NCI-H187 treated with DMSO at 0.1 percent for 48 hours (cell line): ENCODE measurements at places on chromosomes 3 and 15.

DNA sequence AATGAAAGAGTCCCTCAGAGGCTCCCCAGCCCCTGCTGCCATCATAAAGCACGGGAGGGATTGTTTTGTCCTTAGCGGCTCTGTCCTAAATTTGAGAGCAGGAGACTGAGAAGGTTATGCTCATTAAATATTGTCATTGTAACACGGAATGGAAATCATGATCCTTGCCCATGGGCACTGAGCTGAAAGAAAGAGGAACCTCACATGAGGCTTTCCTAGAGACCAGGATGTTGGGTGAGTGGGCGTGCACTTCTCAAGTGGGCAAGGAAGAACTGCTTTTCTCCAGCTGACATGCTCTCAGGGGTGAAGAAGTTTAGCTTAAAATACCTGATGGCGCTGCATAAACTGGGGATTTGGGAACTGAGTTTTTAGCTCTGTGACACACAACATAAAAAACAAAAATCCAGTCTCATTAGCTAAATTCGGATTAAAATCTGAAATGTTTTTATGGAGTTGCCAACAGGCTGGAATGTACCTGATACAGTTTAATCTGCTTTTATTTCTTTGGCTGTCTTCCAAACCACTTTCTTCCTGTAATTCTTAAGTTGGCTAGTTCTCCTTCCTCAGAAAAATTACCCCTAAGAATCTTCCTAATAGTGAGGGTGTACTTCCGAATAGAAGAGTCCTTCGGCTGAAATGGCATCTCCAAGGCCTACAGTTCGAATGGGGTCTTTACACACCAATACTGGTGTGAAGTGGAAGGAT lies 31.7 kb downstream of the ADPGK start:
- DNase-seq: no peak

DNA sequence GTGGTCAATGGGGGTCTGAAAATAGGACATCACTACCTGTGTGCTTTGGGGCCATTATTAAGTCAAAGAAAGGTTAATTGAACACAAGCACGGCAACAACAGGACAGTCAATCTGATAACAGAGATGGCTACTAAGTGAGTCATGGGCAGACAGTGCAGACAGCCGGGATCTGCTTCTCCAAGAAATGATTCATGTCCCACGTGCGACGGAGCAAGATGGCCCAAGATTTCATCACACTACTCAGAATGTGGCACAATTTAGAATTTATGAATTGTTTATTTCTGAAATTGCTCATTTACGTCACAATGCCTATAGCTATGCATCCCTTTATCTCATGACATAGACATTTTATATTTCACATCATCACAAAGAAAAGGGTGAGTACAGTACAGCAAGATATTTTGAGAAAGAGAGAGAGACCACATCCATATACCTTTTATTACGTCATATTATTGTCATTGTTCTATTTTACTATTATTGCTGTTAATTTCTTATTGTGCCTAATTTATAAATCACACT lies 770.6 kb upstream of the NR2F2 start:
- no peak for DNase-seq

DNA sequence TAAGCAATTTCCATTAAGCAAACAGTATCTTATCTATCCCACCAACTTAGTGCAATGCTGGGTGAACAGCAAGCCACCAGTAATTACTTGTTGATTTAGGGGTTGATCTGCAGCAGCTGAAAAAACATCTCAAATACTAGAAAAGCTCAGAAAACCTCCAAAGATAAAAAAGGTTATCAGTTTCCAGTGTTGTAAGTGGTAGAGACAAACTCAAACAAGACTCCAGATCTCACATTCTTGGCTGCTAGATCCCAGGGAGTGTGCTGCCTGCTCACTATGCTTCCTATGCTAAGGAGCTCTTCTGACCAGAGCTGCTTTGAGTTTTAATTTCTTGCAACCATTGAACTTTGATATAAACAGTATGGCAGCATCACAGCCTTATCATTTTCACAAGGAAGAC lies 11.3 kb downstream of the B3GALNT1 start:
- no peak for DNase-seq

DNA sequence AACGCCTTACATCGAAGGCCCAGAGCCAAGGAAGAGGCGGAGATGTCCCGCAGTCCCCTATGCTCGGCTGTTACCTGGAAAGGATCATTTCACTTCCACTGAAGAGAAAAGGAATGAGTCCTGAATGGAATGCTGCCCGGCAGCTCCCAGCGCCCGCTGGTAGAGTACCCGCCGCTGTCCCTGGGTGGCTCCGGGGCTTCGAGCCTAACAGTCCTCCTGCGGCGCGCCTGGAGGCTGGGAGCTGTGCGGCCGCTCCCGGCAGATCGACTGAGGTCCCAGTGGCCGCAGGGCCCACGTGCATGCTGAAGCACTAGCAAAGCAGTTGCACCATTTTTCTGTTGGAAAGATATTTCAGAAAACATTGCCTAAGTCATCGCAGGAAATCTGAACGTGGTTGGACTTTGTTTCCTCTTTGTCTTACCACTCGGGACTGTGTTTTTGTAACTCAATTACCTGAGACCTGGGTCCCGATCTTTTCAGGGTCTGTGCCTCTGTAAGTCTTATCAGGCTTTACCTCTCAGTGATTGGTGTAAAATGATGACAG lies 984 bp downstream of the RNU6-1 start:
- DNase-seq: no peak

DNA sequence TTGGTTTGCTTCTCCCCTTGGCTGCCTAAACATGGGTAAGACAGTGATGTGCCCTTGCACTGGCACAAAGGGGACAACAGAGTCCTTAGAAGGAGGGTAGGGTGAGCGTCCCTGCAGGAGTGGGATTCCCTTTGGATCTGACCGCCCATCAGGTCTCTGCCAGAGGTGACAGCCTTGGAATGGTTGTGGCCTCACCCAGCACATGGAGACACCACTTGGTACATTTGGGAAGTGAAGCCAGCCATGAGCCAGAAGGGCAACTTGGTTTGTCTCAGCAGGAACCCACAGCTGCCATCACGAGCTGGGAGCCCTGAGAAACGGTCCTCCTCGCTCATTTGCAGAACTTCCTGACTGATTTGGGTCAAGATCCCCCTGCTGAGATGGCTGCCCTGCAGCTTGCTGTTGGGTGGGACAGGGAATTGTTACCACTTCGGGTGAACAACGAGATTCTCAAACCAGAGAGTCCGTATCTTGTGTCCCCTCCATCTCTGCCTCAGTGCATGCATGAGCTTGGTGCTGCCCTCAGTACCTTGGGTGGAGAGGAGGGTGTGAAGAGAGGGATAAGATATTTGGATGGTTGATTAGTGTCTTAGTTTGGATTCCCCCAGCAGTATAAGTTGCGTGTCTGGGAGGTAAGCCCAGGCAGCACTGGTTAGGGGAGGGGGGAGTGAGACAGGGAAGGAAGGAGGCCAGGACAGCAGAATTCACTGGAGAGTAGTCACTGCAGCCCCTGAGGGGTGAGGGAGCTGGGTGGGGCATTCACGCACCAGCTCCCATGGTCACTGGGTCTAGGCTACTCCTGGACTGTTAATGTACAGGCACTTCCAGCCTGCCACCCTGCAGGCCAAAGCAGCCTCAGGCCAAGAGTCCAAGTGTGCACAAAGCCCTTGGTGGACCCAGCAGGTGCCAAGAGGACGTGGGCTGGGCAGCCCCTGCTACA lies 168.8 kb upstream of the TOPAZ1 start:
- DNase-seq: no peak

GRCh38 chr3:178623666-178624255 lies 87.5 kb downstream of the KCNMB2 start:
- no peak for DNase-seq

DNA sequence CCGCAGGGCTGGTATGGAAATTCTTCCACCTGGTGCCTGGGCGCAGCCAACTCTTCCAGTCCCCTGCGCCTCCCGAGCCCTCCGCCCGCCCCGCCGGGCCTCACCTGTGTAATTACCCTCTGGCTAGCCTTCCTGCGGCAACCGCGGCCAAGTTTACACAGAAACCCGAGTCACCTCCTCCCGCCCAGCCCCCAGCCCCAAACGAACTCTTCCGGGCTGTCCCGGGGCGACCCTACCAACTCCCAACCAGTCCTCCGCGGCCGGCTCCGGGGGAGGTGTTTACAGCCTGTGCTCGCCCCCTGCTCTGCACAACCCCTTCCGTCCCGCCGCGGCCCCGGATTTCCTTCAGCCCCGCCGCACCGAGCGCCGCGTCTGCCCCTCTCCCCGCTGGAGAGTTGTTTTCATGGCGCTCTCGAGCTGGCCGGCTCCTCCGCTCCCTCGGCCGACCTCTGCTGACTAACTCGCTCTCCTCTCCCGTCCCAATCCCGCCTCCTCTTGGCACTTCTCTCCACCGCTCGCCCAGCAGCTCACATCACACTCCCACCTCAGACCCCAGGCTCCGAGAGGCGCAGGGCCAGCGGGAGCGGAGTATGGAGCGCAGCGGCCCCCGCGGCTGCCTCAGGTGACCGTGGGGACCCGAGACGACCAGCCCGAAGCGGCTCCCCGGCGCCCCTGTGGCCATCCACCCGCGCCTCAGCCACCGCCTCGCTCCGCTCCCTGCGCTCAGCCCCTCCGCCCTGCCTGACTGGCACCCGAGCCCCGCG lies 538 bp downstream of the ATOSA start:
- peak; percentile 0 for DNase-seq

- DNase-seq: no peak
Measured at GRCh38 chr15:88707771-88708654, 69.2 kb downstream of the ISG20 start.

- DNase-seq: no peak
Measured at GRCh38 chr3:40741729-40742128, 217.0 kb downstream of the ZNF621 start.

- no peak for DNase-seq
Measured at GRCh38 chr15:79582650-79583049, 150.5 kb downstream of the MINAR1 start.

- no peak for DNase-seq
Measured at GRCh38 chr3:27194861-27195483, 174.2 kb downstream of the NEK10 start.

DNA sequence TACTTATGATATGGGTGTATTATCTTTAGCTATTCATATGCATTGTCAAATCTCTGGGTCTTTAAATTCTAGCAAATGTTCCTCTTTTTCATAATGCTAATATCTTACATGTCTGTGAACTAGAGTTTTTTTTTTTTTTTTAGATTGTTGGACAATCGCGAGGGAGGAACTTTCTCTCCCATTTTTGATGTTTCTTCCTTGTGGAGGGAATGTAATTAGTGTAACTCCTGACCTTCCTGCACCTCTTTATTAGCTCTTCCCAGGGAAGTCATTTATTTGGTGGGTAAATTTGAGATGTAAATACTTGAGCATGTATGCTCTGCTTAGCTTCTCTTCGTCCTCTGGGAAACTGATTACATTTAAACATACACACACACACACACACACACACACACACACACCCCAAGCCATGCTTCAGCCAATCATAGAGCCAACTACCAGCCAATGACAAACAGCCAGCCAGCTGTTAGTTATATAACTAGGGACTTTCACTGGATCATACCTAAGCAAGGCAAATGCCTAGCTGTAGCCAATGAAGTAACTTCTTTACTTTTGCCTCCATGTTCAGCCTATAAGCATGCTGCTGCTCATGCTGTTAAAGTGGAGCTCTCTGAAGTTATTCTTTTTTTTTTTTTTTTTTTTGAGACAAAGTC lies 8.3 kb upstream of the USP8 start:
- no peak for DNase-seq

DNA sequence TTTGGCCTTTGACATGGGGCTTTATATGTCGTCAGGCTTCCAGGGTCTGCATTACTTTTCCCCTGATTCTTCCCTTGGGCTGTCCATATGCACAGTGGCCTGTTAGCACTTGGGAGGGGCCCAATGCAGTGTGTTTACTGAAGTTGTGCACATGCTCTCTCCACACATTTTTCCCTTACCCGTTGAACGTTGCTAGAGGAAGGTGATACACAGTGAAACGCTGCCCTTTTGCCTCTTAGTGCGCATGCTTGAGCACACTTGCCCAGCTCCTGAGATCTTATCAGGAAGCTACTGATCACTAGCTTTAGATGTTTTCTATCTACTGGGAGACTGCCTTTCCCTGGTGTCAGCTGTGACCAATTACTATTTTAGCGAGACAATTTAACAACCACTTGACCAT lies 1198.0 kb downstream of the ROBO1 start:
- DNase-seq: no peak

DNA sequence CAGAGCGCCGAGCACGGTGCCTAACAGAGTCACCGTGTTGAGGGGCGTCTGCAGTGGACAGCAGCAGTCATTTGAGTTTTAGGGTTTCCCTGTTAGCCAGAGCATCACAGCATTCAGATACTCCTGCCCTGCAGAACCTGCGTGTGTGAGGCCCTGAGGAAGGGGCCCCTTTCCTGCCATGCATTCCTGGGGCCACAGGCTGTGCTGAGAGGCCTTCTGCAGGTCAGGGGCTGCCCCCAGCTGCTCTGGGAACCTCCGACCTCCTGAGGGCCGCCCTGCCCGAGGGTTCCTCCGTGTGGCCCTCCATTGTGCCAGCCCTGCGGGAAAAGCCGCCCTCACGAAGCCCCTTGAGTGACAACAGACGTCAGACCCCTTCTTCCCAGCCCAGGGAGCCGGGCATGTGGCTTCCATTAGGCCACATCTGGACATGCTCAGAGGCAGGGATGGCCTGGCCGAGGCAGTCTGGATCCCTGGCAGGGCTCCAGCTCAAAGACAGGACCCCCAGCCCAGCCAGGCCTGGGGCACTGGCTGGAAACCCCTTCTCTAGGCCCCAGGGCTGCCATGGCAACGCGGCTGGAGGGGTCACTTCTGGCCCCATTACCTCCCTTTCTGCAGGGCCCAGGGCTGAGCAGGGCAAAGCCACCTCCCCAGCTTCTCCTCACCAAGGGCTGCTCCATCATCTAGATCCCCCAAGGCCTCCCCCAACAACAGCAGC lies 25.3 kb downstream of the FBLN2 start:
- DNase-seq: no peak

- no peak for DNase-seq
Measured at GRCh38 chr3:10170915-10171478, 6.3 kb downstream of the IRAK2 start.

- DNase-seq: no peak
Measured at GRCh38 chr15:64163659-64164362, 989 bp upstream of the PPIB start.

GRCh38 chr3:10337323-10338163 lies 16.6 kb upstream of the SEC13 start:
- no peak for DNase-seq

DNA sequence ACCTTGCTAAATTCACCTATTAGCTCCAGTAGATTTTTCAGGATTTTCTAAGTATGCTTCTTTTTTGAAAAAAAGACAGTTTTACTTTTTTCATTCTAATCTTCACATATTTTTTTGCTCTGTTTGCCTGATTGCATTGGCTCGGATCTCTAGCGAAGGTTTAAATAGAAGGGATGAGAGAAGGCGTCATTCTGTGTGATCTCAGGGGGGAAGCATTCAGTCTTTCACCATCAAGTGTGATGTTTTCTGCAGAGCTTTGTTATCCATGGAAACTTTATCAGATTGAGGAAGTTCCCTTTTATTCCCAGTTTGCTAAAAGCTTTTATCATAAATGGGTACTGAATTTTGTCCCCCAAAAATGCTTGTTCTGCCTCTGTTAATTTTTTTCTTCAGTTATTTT lies 120.3 kb downstream of the LRRK1 start:
- DNase-seq: no peak

GRCh38 chr3:125045194-125045593 lies 10.6 kb downstream of the HEG1 start:
- DNase-seq: no peak

- DNase-seq: no peak
Measured at GRCh38 chr3:157147099-157147803, 12.7 kb downstream of the CCNL1 start.

GRCh38 chr3:5442106-5442785 lies 254.7 kb downstream of the EDEM1 start:
- DNase-seq: no peak
